A673 (cell line): ENCODE measurements at places on chromosomes 6 and 20.

DNA sequence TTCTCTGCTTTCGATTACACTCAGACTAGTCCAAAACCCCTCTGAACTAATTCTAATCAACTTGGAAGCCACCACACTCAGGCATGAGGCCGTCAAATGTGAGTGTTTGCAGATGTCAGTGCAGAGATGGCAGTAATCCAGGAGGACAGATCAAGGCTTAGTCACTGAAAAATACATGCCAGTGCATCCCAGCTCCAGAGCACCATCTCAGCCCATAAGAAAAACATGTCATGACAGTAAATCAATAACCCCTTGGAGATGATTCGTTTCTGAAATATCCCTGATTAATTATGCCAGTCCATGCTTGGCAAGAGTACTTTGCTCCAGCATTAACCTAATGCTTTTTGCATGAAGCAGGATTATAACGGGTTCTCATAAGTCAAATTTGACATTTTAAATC is 179.5 kb downstream of the ADAT2 start:
- DNase-seq: peak; percentile 17

- DNase-seq: peak; percentile 25
These were observed 649.7 kb upstream of the GJE1 start for GRCh38 chr6:141482796-141483597.

DNA sequence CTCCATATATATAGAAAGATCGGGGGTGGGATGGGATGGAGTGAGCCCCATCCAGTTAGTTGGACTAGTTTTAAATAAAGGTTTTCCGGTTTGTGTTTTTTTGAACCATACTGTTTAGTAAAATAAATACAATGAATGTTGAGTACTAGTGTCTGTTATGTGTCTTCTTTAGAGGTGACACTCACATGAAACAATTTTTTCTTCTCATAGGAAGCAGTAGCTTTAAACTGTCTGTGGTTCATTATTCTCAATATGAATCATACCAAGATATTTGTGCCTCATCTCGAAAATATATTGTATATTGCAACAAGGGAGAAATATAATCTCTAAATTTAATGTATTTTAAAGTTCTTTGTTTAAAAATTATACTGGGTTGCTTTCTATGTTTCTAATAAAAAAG is 33.4 kb downstream of the HSF2 start:
- no peak for DNase-seq

DNA sequence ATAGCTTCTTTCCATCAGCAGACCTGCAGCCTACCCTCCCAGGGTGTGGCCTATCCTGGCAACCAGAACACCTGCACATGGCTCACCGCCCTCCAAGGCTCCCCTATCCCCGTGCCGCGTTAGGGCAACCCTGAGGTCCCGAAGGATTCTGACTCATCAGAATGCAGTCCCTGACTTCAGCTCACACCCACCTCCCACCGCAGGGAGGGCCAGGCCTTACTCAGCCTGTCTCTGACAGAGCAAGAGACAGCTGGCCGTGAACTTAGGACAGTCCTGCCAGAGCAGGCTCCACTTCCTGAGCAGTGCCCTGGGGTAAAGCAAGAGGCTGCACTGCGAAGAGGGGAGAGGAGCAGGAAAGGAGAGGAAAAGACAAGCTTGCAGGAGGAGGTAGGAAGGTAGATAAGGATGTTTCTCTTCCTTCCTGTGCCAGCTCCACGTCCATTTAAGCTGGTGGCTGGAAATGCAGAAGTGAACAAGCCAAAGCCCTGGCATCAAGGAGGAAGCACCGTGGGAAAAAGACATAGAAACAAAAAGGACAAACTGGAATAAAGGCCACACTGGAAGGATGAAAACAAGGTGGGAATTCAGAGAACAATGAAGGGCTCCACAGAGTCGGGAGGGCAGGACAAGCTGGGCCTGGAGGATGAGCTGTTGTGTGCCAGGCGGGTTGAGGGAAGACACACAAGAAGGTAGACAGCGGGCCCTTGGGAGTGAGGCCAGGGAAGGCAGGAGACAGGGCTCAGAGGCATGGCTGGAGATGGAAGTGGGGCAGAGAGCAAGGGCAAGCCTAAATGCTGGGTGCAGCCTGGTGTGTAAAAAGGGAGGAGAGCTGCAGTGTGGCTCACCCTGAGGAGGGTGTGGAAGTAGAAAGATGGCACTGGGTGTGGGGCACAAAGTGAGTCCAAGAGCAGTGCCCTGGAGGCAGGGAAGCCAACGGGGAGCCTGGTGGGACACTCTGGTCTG is 102.7 kb downstream of the SLC23A2 start:
- no peak for DNase-seq

GRCh38 chr6:158718461-158719046 is 68.7 kb downstream of the SYTL3 start:
- DNase-seq: peak; percentile 46

GRCh38 chr6:113669606-113670005 is 187.5 kb upstream of the MARCKS start:
- no peak for DNase-seq

GRCh38 chr20:34713194-34713943 is 9.2 kb downstream of the TP53INP2 start:
- DNase-seq: peak; percentile 90

DNA sequence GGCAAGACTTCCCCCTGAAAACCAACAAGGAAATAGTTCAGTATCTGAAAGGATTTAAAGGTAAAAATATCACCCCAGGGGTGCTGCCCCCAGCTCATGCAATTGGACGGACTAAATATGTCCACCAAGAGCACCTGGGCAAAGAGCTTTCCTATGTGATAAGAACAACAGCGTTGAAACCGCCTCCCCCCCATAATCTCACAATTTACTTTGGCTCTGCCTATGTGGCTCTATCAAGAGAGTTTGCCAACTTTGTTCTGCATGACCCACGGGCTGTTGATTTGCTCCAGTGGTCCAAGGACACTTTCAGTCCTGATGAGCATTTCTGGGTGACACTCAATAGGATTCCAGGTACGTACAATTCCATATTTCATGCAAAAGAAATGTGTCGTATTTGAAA is 35.8 kb downstream of the GCNT2 start:
- DNase-seq: no peak

DNA sequence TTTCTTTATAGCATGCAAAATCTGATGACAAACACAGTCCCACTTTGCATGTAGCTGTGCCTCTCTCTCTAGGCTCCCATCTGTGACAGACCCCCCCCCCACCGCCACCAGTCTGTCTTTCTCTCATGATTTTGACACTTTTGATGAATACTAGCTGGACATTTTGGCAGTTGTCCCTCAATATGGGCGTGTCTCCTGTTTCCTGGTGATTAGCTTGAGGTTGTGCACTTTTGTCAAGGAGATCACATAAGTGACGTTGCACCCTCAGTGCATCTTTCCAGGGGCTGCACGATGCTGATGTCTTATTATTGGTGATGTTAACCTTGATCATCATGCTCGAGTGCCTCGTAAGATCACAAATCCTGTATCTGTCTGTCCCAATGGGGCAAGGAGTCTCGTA is 155.1 kb downstream of the EYA2 start:
- no peak for DNase-seq

DNA sequence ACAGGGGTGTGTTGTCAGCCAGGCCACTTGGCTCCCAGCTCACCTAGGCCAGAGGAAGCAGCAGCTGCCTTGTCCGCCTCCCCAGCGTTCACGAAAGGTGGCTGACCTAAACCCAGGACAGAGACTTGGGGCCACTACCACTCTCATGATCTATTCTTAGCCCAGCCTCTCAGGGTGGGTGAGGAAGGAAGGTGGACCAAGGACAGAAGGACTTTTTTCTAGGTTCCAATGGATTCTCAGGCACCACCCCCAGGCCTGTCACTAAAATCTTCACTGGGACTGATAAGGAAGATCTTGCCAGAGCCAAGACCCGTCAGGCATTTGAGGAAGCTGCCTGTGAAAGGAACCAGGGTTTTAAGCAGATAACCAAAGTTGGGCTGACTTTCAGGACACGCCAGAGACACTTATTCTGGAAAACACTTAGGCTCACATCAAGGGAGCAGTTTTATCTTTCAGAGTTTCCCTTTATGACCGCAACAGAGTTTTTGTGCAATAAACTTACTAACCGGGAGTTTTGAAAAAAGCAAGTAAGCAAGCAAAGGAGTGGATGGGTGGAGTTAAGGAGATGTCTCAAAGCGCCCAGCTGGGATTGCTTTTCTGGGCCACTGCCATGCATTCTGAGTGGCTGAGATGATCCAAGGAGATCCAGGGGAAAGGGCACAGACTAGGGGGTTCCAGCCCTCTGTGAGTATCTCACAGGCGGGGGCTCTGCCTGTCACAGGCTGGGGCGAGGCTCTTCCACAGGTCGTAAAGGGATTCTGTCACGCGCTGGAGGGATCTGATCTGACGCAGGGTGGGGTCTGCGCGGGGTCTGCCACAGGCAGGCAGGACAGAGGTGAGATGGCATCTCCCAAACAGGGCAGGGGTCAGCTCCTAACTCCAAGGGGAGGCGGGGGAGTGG is 989 bp downstream of the FITM2 start:
- DNase-seq: no peak

GRCh38 chr6:112087916-112088315 is 525 bp downstream of the FAM229B start:
- DNase-seq: peak; percentile 1

DNA sequence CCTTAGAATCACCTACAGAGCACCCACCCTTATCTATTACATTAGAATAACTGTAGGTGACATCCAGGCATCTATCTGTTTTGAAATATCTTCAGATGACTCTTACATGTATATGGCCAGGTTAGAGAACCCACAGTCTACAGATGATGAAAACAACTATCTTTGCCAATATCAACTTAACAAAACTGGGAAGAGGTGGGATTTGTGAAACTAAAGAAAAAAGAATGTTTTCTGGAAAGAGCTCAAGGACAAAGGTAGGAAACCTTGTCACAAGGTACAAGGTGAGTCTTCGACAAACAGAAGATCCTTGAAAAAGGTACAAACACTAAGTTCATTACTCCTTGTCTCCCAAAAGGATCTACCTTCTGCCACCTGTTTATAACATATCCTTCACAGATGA is 47.0 kb upstream of the DST start:
- no peak for DNase-seq

- no peak for DNase-seq
These were observed 545 bp upstream of the VSX1 start for GRCh38 chr20:25082498-25082873.

DNA sequence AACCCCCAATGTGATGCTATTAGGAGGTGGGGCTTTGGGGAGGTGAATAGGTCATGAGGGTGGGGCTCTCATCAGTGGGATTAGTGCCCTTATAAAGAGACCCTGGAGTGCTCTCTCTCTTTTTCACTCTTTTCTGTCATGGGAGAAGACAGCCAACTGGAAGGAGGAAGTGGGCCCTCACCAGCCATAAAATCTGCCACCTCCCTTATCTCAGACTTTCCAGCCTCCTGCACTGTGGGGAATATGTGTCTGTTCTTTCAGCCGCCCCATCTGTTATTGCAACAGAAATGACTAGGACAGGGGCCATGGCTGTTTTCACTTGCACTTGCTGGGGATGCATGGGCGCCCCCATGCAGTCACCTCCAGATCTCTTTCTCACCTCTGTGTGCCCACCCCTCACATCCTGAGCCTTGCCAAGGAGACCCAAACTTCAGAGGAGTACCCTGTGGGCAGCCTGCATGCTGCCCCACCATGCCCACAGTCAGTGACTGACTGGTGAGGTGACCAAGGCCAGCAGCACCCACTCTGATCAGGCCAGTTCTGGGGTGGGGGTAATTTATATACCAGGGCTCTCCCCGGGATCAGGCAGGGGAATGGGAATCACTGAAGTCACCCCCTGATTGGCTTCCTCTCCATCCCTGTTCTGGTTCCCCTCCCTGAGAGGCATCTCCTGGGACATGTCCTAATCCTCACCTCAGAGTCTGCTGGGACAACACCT is 118.4 kb downstream of the ANKRD60 start:
- DNase-seq: no peak

DNA sequence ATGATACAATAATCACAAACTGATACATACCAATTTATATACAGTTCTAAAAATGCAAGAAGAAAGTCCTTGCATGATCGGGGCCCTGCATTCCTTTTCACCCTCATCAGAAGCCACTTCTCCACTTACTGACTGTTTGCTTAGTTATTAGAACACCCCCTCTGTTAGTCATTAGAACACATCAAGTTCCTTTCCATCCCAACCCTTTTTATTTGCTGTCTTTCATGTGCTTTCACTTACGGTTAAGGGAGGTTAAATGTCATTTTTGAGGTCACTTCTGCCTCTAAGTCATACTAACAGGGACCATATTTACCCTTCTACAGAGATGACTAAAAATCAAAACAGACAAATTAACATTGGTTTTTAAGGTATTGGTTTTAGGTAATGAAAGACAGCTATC is 149.1 kb downstream of the LMBRD1 start:
- no peak for DNase-seq

GRCh38 chr20:21230686-21231085 is 72.4 kb upstream of the XRN2 start:
- DNase-seq: no peak

DNA sequence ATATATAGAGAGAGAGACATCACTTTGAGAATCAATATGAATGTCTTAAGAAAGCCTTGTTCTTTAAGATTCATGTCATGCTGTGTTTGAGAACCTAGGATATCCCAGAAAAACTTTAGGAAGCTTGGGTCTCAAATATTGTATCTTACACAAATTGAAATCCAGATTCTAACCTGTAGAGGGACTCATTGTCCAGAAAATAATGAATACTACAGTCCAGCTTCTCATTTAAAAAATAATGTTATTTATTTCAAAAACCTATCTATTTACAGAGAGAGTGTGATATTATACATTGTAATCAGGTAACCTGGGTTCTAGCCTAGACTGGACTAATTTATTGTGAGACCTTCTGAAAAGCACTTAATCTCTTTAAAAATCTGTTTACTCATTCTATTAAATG is 4.2 kb downstream of the RFX6 start:
- no peak for DNase-seq

DNA sequence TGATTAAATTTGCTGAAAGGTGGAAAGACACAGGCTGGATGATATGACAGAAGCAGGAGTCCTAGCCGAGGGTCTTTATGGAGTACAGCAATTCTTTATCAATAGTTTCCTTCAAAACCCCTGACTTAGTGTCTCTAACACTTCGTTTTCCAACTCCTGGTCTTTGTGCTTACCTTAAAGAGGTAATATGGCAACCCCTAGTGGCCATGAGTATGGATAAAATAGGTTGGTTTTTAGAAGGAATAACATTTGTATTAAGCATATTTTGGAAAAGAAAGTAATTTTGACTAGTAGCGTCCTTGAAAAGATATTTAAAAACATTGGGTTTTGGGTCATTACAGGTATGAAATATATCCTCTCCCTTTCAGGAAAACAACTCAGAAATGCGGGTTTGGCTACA is 51.9 kb downstream of the VGLL2 start:
- peak; percentile 17 for DNase-seq

GRCh38 chr20:44418069-44418905 is 57.4 kb upstream of the TTPAL start:
- no peak for DNase-seq

DNA sequence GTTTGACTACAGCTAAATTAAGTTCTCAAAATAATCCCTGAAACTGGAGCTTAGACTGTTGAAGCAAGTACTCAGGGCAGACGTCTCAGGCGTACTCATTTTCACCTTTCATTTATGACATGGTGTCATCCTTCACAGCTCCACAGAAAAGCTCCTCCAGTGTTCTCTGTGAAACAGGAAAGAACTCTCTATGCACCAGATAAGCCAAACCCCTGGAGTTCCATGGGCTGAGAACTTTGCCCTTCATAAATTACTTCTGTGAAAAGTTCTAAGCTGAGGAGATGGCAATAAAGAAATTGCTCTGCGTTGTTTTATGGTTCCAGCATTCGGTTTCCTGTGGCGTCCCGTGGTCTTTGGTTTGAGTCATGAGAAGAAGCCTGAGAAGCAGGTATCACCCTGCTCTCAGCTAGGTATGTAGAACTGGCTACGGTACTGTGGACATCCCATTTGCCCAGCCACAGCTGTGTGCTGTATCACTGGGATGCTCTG is 20.2 kb upstream of the RREB1 start:
- DNase-seq: no peak

GRCh38 chr6:17741507-17741906 is 34.8 kb upstream of the NUP153 start:
- no peak for DNase-seq
